GM04503 (cell line): ENCODE measurements at places on chromosomes 4 and X.

- DNase-seq: no peak
These were observed 33.2 kb downstream of the ARAP2 start for GRCh38 chr4:36211084-36211483.

GRCh38 chr4:120716346-120716745, 206.2 kb downstream of the PRDM5 start:
- DNase-seq: no peak

DNA sequence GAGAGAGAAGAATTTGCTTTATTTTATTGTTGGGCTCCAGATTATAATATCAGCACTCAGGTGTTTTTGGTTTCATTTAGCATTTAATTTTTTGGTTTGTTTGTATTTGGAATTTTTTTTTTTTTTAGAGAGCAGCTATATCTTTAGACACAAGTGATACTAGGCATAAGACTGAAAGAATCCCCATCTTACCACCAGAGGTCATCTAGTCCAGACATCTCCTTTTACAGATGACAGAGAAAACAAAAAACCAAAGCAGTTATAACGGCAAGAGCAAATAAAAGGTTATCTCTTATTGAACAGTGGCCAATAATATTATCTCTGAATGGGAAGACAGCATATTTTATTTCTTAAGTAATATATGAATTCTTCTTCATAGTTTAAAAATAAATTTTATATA, 22.8 kb downstream of the USP38 start:
- no peak for DNase-seq

DNA sequence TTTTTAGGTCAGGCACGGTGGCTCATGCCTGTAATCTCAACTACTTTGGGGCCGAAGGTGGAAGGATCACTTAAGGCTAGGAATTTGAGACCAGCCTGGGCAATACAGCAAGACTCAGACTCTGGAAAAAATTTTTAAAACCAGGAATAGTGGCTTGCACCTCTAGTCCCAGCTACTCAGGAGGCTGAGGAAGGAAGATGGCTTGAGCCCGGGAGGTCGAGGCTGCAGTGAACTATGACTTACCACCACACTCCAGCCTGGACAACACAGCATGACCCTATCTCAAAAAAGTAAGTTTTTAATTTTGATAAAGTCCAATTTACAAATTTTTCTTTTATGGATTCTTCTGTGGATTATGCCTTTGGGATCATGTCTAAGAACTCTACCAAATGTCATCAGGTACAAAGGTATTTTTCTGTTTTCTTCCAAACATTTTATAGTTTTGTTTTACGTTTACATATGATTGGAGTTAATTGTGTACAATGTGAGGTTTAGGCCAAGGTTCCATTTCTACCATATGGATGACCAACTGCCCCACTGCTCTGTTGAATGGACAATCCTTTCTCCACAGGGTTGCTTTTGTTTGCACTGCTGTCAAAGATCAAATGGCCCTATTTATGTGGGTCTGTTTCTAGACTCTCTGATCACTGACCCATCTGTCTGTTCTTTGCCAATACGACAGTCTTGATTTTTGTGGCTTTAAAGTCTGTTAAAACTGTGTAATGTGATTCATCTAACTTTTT, 48.2 kb downstream of the CPLX1 start:
- DNase-seq: no peak

- DNase-seq: no peak
These were observed 1.1 kb upstream of the SHROOM4 start for GRCh38 chrX:50815120-50815519.

- no peak for DNase-seq
These were observed 23.5 kb upstream of the NFKB1 start for GRCh38 chr4:102477657-102478056.

DNA sequence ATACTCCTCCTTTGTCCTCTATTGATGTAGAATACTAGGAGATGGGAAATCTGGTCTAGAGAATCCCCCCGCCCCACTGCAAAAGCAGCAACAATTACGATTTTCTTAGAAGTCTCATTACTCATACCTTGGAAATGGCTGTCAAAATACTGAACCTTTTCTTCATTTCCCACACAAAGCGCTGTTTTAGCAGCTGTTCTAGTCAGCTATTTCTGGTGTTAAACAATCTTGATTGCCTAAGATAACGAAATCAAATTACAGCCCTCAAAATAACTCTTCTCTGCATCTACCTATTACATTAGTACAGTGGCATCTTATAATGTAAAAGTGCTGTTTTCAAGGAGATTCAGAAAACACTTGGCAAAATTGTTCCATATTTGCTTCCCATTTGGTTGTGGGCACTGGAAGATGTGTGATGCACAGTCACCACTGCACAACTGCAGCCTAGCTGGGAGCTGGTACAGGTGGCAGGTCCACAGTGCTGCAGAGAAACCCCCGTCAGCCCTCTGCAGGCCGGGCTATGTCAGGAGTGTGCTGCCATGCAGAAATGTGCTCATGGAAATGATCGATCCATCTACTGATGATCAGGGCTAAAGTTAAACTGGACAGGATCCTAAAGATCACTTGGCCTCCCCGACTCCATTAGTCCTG, 50.4 kb downstream of the TBC1D9 start:
- DNase-seq: no peak

- DNase-seq: no peak
These were observed 119.0 kb upstream of the PDLIM3 start for GRCh38 chr4:185654311-185654710.

DNA sequence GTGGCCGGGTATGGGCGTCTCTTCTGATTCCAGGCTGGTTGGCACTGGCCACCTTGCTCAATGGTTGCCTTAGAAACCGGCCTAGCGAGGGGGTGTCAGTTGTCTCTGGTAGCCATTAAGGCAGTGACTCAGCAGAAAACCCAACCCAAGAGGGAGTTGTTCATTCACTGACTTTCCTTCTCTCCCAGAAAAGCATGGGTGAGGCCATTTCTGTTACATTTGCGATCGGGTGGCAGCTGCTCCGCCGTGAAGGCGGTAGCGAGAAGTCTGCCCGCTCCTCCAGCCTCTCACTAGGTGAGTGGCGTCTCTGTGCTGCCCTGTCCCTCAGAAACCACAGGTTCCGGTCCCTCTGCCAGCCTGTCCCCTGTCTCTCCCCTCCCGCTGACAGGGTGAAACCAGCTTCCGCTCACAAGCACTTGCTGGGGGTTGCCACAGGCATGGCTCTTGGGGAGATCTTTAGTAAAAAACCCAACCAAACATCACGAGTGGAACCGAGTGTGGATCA, 17.4 kb downstream of the IRAK1 start:
- DNase-seq: peak; percentile 49

GRCh38 chrX:24173115-24173847, 23.8 kb downstream of the ZFX start:
- no peak for DNase-seq

DNA sequence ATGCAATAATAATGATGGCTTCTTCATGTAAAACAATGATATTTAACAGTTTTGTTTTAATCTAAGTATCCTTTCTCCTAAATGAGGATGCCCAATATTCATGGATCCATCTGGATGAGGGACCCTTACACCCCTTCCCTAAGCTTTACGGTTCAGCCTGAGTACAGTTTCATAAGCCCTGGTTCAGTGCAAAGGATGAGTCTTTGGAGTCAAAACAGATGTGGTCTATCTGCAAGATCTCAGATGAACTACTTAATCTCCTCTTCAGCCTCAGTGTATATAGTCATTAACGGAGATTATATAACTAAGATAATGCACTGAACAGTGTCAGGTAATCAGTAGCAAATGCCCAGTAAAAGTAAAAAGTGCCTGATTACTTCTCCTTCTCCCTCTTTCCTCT, 22.1 kb downstream of the ANXA5 start:
- no peak for DNase-seq
